ENCODE measurements at places on chromosomes 11 and 22.
A peak's percentile ranks its signal among the peaks of the same experiment; 100 is the strongest.

DNA sequence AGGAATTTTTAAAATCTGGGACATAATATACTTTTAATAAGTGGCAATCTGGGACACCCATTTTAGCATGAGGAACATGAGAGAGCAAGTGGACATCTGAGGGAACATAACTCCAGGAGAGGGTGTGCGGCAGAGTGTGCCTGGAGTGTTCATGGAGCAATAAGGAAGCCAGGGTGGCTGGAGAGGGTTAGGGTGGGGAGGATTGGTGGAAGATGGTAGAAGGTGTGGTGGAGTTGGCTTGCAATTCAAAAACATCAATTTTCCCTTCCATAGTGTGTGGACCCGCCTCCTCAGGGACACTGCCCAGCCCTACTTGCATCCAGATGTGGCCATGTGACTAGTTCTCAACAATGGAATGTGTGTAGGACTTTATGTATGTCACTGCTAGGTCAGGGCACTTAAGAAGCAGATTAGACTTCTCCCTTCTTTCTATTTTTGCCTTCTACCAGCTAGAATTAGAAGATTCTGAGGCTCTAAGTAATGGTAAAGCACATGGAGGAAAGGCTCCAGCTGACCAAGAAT lies 4.4 kb upstream of the DENND5A start:
- DNase-seq, result no peak

- no peak for DNase-seq
These were observed 11.6 kb upstream of the CKAP5 start for GRCh38 chr11:46857666-46858065.

DNA sequence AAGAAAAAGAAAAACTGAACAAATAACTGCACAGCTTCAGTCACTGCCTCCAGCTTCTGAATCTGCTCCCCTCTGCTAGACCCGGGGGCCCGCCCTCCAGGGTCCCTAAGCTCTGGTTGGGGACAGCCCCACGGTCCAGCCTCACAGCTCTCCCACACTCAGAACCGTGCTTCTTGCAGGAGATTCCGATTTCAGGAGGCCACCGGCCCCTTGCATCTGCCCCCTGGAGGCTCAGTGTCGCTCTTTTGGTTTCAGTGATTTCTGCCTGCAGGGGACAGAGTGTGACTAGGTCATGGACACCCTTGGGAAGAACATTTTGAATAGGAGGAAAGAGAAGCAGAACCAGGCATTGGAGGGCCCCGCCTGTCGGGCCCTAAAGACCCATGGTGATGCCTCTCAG lies 23.1 kb upstream of the RPS3 start:
- no peak for DNase-seq

DNA sequence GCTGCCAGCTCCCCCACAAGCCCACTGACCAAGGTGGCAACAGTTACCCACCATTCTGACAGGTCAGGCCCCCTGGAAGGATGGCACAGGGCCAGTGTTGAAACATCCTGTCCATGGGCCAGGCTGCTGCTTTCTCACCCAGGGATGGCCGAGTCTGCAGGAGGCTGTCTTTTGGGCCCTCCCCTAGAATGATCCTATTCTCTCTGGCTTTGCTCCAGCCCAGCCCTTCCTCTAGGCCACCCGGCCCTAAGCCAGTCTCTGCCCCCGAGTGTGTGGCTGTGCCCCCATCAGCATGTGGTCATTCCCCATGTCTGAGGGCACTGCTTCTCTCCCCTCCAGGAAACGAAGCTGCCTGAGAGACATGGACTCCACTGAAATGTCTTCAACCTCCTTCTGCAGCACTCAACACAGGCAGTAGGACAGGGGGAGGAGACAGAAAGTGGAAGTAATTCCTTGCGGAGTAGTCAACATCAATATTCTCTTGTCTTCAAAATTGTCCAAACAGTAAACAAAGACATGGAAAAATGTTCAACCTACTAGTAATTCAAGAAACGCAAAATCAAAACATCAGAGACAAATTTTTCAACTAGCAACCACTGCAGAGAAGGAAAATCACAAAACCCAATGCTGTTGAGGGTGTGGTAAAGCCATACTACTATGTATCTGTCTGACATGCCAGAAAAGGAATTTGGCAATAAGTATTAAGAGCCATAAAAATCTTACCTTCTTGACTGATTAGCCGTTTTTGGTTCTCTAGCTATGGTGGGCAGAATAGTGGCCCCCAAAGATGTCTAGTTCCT lies 5.1 kb upstream of the SCARF2 start:
- no peak for DNase-seq

GRCh38 chr11:98431463-98432359 lies 589.0 kb upstream of the CNTN5 start:
- no peak for DNase-seq

- DNase-seq, result no peak
These were observed 12.7 kb upstream of the MSANTD2 start for GRCh38 chr11:124812876-124813275.

DNA sequence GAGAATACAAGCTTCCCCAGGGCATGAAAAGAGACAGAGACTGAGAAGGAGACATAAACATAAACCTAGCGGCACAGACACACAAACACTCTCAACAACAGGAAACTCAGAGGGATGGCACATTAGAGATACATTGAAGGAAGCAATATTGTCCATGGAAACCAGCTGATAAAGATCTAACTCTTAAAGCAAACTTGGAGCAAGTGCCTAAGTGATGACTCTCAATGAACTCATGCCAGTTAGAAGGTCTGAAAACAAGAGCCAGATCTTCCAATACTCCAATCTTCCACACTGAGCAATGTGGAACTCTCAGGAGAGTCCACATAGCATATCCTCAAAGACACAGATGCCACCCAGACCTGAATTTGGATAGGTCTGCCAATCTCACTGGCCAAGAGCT lies 168.8 kb upstream of the ISX start:
- no peak for DNase-seq

DNA sequence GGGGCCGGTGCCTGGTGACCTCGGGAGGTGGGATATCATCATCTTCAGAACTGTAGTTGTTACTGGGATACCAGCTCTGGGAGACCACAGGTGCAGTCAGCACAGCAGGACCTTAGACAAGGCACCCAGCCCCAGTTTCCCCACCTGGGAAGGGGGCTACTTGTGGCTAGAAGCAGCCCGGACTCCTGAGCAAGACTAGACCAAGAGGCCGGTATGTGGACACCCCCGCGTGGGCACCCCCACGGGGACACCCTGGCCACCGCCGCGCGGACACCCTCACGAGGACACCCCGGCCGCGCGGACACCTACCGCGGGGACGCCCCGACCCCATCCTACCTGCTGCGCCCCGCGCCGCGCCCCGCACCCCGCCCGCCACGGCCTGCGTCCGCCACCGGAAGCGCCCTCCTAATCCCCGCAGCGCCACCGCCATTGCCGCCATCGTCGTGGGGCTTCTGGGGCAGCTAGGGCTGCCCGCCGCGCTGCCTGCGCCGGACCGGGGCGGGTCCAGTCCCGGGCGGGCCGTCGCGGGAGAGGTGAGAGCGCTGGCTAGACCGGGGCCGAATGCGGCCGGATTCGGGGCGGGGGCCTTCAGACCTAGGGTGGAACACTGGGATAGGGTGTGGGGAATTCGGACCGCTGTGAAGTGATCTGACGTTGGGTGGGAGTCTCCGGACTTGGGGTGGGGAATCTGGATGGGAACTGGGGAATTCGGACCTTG lies at the start of the genes COMT and TXNRD2:
Gene COMT (plus strand): TSS at position 408 of the 718 bp plus-strand sequence. CDS start 20,755 bp downstream, outside the sequence.
Gene TXNRD2 (minus strand): TSS at position 454 of the 718 bp plus-strand sequence. CDS start 15 bp downstream, at position 439.
- DNase-seq, result peak; percentile 85

- no peak for DNase-seq
These were observed 29.7 kb upstream of the ST14 start for GRCh38 chr11:130129922-130130321.

GRCh38 chr22:36221799-36222751 lies 17.3 kb downstream of the APOL2 start:
- peak; percentile 49 for DNase-seq

DNA sequence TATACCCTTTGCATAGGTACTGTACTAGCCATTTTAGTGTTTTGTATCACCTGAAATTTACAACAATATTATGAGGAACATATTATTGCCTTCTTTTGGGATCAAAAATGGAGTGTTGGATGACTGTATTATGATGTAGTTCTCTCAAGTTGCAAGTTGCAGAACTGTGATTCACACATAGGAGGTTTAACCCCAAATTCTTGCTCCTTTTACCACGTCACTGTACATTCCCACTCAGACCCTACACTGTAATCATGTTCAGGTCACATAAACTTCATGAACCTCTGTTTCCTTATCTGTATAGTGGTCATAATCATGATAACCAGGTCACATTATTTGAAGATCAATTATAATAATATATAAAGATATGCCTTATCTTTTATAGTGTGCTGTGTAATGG lies 925.1 kb upstream of the TENM4 start:
- no peak for DNase-seq

GRCh38 chr11:12285811-12286222 lies 91.6 kb upstream of the PARVA start:
- no peak for DNase-seq

GRCh38 chr11:31798554-31799434 lies 12.3 kb downstream of the PAX6 start:
- peak; percentile 52 for DNase-seq

DNA sequence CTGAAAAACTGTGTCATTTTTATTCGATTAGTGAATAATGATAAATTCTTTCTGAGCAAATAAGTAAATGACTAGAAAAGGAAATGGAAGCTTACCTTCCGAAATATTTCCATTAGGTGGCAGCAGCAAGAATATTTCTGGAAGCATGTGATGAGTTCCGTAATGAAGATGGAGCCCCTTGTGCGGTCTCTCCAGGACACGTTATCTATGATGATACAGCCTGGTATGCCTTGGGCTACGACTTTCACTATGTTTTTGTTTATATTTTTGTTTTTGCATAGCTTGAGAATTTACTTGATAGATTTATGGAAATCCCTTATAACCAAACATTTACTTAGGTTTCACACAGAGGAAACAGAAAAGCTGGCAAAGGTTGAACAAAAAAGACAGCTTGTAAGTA lies 25.7 kb downstream of the CASP5 start:
- no peak for DNase-seq

- DNase-seq, result no peak
These were observed 23.7 kb upstream of the CBX7 start for GRCh38 chr22:39176143-39176713.

DNA sequence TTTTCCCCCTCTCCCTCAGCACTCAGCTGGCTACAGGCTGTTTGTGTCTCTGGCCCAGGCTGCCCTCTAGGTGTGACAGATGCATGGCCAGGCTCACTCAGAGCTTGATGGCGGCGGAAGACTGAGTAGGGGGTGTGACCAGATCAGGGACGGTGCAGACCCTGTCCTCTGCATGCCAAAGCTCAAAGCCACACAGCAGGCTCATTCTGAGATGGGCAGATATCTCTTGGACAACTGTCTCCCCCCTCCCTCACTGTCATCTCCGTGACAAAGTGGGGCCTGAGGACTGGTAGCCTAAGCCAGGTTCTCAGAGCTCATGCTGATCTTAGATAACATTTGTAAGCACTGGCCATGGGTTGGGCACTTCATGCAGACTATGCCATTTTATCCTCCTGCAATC lies 231.3 kb downstream of the DSCAML1 start:
- DNase-seq, result no peak

GRCh38 chr11:60989093-60989650 lies 17.7 kb downstream of the CD6 start:
- DNase-seq, result no peak

DNA sequence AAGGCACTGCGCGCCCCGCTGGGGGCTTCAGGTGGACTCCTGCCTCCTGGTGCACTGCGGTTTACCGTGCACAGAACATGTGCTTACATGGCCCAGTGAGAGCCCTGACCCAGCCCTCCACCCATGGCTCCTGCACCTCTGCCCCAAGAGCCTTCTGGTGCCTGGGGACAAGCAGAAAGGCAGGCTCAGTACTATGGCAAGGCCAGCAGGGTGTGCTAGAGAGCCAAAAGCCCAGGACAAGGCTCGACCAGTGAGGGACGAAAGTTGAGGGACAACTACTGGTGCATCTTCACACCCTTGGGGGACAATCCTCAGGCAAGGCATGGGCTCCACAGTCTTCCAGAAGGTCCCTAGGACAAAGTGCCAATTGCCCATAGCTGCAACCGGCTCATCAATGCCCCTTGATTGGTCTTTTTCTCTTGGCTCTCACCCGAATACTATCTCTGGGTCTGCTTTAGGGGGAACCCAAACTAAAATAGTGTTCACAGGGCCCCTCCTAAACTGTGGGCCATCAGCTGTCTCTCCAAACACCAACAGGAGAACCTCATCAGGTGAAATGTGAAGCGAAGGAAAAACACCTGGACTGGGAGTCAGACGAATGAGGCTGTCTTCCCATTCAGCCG lies 13.5 kb downstream of the PGA5 start:
- DNase-seq, result peak; percentile 77

DNA sequence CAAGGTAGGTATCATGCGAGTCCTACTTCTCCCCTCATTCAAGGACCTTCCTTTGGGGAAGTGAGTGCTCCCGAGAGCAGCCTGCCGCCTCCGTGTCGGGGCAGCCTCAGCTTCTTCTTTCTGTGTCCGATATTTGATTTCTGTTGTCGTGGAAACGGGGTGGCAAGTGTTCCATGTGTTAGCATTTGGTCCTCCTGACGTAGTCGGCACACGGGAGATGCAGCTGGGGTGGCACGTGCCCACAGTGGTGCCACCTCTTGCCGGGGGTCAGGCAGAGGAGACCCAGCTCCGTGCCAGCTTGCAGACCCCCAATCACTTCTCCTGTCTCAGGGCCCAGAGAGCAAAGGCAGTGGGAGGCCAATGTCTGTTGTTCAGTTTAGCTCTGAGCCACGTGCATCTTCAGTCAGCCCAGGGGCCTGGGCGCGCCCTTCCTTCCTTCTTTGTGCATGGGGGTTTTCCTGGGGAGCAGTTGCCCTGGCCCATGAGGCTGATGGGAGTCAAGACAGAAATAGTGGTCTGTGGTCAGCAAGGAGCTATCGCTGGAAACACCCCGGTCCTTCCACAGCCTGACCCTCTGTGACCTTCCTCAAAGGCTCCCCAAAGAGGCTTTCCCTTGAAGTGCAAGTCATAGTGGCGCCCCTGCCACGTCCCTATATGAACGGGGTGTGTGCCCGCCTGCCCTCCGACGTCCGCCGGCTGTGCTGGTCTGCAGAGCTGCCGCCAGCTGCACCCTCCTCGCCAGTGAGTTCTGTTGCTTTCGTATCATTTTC lies 44.5 kb downstream of the PARVB start:
- DNase-seq, result no peak

DNA sequence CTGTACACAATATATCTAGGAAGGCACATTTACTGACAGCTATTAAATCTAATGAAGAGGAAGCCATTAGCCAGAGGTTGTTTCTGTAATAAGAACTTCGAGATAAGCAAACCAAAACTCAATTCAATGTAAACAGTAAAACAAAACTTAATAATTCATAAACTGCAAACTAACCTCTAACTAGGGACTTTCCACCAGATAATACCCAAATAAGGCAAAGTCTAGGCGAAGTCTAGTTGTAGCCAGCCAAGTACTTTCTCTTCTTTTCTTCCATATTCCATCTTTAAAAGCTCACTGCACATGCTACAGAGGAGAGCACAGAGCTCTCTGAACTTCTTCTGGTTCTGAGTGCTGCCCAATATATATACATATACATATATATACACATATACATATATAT lies 229.9 kb upstream of the ANO5 start:
- DNase-seq, result no peak

DNA sequence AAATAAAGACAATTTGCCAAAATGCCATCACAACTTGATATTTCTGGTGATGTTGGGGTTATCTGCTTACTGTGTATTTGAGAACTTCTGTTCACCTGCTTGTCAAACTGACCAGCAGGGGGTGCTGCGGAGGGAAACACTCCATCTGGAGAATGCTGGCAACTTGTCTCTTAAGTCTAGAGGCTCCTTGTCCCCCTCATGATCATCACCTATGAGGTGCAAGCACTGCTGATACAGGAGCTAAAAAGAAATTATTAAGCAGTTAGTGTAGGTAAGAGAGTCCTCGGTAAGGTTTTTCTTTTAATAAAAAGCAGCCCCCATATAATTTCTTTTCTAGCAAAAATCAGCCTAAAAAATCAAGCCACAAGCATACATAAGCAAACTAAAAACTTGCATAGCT lies 32.7 kb upstream of the GLYATL1B start:
- peak; percentile 81 for DNase-seq

Data from activated T-cell treated with anti-CD3 and anti-CD28 coated beads, Interleukin-2, amount 50 U/mL, for 72 hours (primary cell).